ENCODE measurements at places on chromosomes 7 and 10.

DNA sequence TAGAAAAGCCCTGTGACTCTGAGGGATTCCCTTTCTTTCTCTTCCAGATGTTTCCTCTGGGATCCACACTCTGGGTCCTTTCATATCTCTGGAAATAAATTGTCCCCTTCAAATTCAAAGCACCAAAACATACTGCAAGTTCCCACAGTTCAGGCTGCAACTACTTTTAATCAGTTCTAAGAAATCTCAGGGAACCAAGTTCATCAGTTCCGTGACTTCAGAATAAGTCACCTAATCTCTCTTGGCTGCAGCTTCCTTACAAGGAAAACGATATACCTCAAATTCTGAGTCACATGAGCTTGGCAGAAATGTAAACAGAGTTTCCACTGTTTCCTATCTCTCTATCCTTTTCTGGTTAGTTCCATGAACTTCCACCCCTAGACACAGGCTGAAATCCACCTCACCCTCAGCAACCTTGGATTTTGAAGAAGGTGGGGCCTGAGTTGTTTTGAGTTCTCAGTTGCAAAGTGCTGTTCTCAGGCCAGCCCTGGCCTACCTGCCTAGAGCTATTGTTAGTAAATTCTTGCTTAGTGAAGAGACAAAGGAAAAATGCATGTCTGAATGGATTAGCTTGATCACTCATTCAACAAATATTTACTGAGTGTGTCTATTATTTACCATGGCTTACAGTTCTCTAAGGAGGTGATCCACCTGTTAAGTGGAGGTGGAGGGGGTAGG, 59.3 kb upstream of the IL6 start:
- peak; percentile 23 for DNase-seq

DNA sequence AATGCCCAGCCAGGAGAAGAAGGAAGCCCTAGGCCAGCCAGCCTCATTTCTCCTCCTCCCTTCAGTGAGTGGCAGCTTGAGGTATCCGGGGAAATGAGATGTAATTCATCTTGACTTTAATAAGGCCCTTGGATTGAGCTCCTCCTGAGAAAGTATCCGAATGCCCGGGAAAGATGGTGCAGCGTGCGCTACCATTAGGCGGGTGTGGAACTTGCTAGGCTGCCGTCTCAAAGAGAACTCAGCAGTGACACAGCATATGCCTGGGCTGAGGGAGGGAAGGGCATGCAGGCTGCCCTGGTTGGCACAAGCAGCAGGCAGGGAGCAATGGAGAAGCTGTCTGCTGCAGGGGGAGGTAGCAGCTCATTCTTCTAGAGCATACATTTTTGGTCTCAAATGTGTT, 659.8 kb upstream of the FOXK1 start:
- no peak for DNase-seq

GRCh38 chr10:112634096-112634830, 187.2 kb downstream of the VTI1A start:
- no peak for DNase-seq

GRCh38 chr7:27244488-27245123, 2.0 kb downstream of the EVX1 start:
- DNase-seq: no peak

DNA sequence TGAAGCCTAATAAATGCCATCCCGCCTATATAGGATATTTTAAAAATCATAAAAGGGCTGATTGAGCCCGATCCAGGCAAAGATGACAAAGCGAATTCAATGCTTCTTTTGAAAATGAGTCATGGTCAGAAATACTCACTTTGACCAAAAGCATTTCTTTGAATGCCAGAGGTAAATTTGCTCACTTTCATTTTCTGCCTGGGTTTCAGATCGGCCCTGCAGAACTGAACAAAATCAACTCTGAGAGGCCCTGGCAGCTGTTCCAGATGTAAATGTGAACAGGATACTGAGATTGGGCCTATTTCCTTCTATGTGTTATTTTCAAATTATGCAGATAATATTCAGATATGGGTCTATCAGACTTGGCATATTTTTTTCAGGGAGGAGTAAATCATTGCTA, 114.8 kb upstream of the ARID5B start:
- DNase-seq: no peak

- DNase-seq: no peak
Observed at GRCh38 chr7:155181768-155182167, 111.6 kb downstream of the HTR5A start.

DNA sequence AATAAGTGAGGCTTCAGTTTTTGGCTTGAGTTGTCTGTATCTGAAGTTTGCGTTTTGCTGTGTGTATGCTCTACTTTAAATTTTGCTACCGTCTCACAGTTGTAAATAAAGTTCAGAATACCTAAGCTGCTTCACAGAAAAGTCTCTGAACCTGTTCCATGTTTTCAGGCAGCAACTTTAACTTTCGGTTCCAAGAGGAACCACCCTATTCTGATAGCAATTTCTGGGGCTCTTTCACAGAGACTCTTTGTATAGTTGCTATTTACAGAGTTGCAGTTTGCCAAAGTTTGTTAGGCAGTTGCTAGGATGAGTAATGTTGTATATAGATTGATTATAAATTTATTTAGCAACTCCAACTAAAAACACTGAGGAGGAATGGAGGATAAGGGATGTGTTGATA, 5.7 kb downstream of the FAM221A start:
- no peak for DNase-seq

DNA sequence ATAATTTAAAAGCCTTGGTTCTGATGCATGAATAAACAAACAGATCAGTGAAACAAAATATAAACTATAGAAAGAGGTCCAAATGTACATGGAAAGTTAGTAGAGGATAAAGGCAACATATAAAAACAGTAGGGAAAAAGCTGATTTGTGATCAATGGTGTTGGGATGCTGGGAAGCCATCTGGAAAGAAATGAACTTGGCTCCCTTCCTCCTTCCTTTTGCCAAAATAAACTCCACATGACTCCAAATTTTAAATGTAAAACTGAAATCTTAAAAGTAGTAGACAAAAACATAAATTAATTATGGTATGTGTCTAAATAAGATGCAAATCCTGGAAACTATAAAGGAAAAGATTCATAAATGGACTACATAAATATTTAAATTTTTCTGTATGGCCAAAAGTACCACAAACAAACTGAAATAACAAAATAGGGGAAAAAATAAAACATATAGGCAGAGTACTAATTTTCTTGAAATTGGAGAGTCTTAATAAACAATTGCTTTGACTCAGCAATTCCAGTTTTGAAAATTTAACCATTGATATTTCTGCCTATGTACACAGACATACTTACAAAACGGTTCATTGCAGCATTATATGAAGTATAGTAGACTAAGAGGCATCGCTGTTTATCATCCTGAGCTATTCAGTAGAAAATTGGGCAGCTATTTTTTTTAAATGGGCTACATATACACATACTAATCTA, 77.0 kb upstream of the TRIM24 start:
- no peak for DNase-seq

DNA sequence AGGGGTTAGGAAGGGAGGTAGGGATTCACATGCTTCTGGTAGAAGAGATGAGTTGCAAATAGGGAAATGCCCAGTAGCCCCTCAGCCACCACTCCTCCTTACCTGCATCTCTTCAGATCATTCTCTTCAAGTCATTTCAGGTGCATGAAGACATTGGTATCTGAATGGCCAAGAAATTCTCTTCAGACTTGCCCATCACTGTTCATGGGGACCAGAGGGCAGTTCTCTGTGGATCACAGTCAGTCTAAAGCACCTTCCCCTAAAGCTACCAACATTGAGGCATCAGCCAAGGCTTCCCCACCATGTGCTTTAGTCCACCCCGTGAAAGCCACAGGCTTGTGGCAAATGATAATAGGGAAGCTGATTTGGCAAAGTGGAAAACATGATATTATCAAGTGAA, 319.4 kb upstream of the ZNF32 start:
- DNase-seq: no peak

Data from NCI-H1417 (cell line).